ENCODE measurements at places on chromosomes 5 and 9. TPM values are rescaled to one million over a fixed set of nuclear protein-coding genes. Genes with fewer than 3 reads are reported as not detected.

FCN2 gene
- not detected for total RNA-seq

ADCY2 gene
- not detected for total RNA-seq

DBH gene
- not detected for total RNA-seq

C9orf153 gene
- 0.67 TPM for total RNA-seq

C5orf58 gene
- not detected for total RNA-seq

AK3 gene
- total RNA-seq, result 22.9 TPM

CD14 gene
- total RNA-seq, result 1.8 TPM

PCDHGA3 gene
- total RNA-seq, result 0.32 TPM

SEC24A gene
- 13.0 TPM for total RNA-seq

FGF10 gene
- not detected for total RNA-seq

HTR1A gene
- not detected for total RNA-seq

CBY3 gene
- not detected for total RNA-seq

PTGR1 gene
- not detected for total RNA-seq

PIP5KL1 gene
- total RNA-seq, result 1.4 TPM

PCDHGB3 gene
- total RNA-seq, result 3.8 TPM

UBE2QL1 gene
- 1.6 TPM for total RNA-seq

TLX3 gene
- not detected for total RNA-seq

RNF183 gene
- 0.39 TPM for total RNA-seq

ZNF354C gene
- total RNA-seq, result 9.5 TPM

APBA1 gene
- 0.34 TPM for total RNA-seq

TMEM215 gene
- total RNA-seq, result not detected

FAM120A gene
- total RNA-seq, result 105 TPM

AGPAT2 gene
- total RNA-seq, result 32.7 TPM

ERCC8 gene
- total RNA-seq, result 9.2 TPM

PCDHA12 gene
- not detected for total RNA-seq

GCNT1 gene
- 9.1 TPM for total RNA-seq

CARD9 gene
- 0.57 TPM for total RNA-seq
